HTR-8/SVneo (cell line): ENCODE measurements at places on chromosomes 7 and 10.

DNA sequence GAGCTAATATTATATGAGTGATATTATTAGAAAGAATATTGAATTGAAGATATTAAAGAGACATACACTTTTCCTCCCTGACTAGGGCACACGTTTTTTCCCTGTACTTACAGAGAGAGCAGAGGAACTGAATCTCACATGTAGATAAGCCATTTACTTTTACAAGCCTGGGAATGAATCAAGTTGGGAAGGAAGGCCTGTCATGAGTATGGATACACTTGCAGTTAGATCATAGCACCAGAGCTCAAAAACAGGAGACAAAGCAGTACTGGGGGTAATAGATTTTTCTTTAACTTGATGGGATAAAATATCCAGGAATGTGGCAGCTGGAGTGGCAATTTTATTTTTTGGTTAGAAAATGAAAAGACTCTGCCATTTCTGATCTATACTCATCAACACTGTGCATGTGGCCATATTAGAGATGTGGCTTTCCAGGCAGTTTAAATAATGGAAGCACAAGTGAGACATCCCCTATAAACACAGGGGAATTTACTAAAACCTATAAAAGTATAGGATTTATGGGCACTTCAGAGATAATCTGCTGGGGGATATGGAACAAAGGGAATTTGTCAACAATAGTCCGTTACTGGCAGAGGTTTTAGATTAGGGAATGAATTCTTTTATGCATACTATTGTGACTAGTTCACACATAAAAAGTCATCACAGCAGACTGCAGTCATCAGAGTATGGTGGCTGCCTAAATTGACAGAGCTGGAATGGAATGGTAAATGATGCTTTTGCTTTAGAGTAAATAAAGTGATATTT lies 657.7 kb upstream of the MBL2 start:
- no peak for DNase-seq

DNA sequence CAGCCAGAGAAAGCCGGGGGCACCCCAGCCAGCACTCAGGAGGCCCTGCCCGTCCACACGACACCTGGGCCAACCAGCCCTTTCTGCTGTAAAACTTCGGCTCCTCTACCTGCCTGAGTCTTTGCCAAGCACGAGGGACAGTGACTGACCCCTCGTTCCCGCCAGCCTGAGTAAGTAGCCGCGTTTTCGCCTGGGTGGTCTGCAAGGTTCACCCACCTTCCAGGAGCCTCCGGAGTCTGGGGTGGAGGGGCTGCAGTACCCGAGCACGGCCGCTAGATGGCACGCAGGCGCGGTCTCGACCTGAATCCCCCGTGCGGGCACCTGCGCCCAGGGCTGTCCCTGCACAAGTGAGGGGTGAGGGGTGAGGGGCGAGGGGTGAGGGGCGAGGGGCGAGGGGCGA lies 192.7 kb downstream of the PTPRN2 start:
- peak; percentile 45 for DNase-seq

GRCh38 chr7:51234139-51234538 lies 82.5 kb downstream of the COBL start:
- DNase-seq = no peak

DNA sequence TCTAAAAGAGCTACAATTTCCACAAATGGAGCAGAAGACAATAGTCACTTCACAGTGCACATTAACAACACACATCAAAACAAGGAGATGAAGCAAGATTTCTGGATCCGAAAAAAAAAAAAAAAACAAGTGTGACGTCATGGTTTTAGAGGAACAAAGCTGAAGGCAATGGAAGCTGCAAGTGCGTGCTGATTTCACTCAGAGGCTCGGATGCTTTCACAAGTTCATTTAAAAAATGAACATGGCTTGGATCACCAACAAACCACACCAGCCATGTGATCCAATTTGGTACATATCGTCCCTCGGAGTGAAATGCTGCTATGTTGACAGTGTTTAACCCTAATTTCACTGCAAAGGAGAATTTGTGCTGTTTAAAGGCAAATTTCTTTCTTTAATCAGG lies 337.0 kb upstream of the PRKCQ start:
- no peak for DNase-seq

- no peak for DNase-seq
Observed at GRCh38 chr10:7538970-7539654, 127.7 kb downstream of the ITIH5 start.

DNA sequence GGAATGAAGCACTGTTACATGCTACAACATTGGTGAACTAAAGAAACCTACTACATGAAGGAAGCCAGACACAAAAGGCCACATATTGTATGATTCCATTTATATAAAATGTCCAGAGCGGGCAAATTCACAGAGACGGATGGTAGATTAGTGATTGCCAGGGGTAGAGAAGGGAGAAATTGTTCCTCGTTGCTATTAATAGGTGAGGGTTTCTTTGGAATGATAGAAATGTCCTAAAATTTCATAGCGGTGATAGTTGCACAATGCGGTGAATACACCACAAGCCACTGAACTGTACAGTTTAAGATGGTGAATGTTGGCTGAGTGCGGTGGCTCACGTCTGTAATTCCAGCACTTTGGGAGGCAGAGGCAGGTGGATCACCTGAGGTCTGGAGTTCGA lies 29.0 kb downstream of the DENND2A start:
- no peak for DNase-seq

DNA sequence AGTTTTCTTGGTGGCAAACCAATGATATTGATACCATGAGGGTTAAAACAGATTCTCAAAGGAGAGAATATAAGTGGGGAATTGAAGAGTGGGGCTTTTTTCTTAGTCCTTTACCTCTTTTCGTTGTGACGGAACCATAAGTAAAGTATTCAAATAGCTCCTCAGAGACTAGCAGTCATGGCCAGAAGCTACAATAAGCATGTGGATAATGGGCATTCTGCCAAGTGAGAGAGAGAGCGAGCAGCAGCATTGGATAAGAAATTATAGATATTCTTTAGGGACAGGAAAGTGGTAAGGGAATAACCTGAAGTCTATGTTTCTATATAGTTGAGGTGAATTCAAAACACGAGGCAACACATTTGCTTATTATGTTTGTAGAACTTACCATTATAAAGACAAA lies 235.1 kb downstream of the SEMA3E start:
- no peak for DNase-seq

GRCh38 chr7:80182630-80183276 lies 48.1 kb downstream of the GNAI1 start:
- no peak for DNase-seq

DNA sequence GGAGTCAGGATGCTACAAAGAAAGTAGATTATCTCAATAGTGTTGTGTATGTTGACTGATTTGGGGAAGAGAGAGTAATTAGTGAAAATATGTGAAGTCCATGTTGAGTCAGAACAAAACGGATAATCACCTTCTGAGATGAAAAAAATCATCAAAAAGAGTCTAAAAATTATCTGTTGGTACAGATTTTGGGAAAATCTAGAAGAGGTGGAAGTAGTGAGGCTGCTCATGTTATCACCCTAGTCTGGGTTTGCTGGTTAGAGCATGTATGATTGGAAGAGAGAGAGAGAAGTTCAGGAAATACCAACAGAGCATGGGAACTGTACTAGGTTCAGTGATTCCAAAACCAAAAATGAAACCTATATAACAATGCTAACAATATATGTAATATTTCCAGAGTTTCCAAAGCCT lies 12.3 kb downstream of the RPA3 start:
- DNase-seq = no peak

DNA sequence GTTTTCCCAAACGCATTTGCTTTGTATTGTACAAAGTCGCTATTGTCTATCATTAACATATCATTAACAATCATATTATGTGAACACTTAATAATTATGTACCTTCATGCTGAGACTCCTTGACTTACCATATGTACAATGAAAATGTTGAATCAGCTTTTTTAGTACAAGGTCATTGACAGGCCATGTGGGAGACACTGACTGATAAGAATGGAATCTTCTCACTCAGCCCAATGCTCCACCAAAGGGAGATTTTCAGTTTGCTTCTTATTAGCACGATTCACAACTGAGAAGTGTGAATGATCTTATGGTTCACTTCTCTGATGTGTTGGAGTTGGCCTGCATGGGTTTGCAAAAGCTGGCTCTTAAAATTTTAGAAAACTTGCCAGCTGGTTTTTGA lies 253.5 kb upstream of the TEX47 start:
- DNase-seq = no peak

DNA sequence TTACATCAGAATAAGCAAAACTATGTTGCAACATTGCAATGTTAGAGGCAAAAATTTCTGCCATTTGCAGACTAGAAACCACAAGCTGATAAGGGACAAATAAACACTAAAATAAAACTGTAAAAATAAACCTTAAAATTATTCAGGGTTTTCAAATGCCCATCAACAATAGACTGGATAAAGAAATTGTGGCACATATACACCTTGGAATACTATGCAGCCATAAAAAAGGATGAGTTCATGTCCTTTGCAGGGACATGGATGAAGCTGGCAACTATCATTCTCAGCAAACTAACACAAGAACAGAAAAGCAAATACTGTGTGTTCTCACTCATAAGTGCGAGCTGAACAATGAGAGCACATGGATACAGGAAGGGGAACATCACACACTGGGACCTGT lies 385.0 kb downstream of the PHF14 start:
- DNase-seq = no peak

- DNase-seq = no peak
Observed at GRCh38 chr10:4120096-4120853, 335.3 kb upstream of the KLF6 start.

DNA sequence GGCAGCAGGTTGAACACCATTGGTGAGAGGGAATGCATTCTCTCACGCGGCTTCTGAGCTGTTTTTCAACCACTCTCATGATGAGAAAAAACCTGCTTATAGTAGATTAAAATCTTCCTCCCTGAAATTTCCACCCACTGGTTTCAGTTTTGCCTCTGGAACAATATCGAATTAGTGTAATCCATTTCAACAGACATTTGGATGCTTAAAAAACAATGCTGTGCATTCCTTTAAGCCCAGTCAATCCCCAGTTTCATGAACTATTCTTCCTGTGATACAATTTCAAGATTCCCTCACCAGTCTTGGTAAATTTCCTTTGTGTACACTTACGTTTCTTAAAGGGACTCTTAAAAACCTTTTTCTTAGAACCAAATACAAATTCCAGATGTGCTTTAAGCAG lies 89.6 kb downstream of the ITIH5 start:
- no peak for DNase-seq

- DNase-seq = no peak
Observed at GRCh38 chr10:123150271-123150985, 2.5 kb downstream of the HMX2 start.

DNA sequence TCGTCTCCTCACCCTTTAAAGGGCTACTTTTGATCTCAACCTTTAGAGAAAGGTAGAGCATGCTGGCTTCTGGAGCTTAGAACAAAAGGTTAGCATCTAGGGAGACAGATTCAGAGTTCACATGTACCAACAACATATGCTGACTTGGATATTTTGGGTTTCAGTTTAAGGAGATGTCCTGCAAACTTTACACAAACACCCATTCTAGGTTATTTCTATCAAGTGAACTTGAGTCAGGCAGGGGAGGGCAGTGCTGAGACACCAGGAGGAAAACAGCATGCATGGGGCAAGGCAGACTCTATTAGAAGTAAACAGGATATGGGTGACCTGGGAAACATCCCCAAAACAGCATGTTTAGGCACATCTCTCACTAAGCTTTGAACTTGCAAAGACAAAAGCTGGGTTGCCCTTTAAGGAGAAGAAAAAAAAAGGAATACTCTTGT lies 43.8 kb downstream of the ARL4A start:
- DNase-seq = no peak

- no peak for DNase-seq
Observed at GRCh38 chr10:112739592-112740353, 210.3 kb upstream of the TCF7L2 start.

DNA sequence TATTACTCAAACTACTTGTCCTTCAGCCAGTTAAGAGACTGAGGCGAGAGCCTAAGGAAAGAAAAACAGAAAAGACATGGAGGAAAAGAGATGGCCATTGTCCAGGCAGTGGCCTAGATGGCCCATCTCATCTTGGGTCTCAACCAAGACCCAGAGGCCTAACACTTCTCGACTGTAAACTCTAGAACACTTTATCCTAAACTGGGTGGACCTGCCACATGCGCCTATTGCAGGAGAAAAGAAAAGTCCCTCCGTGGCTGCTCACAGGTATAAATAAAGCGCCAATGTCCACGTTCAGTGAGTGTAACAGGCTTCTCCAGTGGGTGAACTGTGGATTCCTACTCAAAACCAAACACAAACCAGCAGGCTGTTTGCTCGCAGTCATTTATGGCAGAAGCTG lies 92.7 kb upstream of the DDC start:
- DNase-seq = no peak

DNA sequence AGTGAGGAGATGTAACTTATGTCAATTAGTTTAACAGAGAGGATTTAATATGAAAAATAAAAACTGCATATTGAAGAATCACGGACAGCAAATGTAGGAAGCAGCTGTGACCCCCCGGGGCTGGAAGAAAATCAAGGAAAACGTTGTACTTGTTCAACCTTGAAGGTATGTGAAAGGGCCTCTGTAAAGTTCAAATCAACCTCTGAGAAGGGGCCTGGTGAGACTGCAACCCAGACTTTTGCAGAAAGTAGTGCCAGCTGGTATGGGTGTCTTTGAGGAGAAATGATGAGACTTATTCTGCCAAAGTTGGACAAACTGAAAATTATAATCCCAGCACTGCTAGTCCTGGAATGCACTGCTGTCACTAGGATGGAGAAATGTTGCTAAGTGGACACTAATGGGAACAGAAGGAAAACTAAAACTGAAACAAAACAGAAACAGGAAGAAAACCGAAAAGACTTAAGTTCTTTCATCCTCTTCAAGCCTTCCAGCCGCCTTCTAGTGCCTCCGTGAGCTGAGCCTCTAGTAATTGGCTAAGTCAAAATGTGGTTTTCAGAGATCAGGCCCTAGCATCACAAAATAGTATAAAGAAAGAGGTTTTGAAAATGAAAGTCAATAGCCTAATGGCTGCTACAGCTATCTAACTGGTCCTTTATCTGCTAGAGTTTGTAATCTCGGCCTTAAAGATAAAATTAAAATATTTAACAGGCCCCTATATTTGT lies 253.7 kb upstream of the SORCS1 start:
- DNase-seq = no peak

- DNase-seq = no peak
Observed at GRCh38 chr10:75553550-75553949, 122.1 kb downstream of the LRMDA start.

DNA sequence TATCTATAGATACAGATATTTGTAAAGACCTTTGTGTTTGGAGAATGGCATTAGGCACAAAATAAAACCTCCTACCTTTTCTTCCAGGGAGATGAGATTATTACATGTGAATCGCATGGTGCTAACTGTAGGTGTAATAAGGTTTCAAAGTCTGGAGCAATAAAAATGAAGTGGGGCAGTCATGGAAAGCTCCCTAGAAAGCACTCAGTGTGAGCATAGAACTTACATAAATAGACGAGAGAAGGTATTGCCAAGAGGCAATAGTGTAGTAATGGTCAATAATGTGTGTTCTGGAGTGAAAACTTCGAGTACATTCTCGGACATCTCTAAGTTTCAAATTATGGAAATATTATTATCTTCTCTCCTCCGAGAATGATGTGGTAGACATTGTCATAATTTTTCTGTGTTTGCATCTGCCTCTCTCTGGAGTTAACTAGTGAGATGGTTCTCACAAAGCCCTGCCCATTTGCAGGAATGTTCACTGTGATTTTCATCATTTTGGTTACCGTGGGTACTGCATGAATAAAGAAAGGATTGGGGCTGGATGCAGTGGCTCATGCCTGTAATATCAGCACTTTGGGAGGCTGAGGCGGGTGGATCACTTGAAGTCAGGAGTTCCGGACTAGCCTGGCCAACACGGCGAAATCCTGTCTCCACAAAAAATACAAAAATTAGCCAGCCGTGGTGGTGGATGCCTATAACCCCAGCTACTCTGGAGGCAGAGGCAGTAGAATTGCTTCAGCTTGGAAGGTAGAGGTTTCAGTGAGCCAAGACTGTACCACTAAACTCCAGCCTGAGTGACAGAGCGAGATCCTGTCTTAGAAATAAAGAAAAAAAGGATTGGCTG lies 10.6 kb downstream of the VIM start:
- DNase-seq = no peak
